ENCODE measurements at places on chromosomes 5 and 9.

- no peak for DNase-seq
These were observed 119.5 kb upstream of the ACOT12 start for GRCh38 chr5:81513473-81513872.

DNA sequence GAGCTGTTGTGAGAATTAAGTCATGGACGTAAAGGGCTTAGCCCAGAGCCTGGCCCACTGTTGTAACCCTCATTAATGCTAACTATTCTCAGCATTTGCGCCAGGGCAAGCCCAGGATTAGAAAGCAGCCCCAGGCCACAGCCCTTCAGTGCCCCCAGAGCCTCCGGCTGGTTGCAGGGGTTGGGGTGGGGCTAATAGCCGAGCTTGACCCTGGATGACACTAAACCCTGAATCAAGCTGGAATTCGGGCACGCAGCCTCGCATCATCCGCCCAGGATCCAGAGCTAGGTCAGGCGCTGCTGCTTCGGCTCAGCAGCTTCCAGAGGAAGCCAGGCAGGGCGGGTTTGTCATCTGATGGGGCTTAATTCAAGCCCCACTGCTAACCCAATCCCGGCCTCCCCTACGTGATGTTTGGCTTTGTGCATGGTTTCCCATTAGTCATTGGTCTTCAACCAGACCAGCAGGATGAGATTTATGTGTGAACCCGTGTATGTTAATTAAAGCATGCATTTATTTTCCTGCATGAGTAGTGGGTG is 1.2 kb upstream of the MEGF9 start:
- DNase-seq = no peak

DNA sequence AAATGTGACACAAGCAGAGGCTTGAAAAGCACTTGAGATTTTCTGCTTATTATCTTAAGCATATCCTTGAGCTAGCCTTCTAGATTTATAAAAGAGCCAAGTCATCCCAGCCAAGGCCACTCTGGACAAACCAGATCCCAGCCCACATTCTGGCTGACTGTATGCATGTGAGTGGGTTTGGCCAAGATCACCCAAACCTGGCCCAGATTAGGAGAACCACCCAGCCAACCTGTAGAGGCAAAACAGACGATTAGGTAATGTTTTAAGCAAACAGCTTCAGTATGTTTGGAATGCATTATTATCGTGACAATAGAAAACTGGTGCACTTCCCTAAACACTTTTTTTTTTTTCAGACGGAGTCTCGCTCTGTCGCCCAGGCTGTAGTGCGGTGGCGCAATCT is 151.9 kb downstream of the SPATA31D1 start:
- DNase-seq = no peak

GRCh38 chr9:6922680-6923079 is 164.9 kb downstream of the KDM4C start:
- DNase-seq = no peak

DNA sequence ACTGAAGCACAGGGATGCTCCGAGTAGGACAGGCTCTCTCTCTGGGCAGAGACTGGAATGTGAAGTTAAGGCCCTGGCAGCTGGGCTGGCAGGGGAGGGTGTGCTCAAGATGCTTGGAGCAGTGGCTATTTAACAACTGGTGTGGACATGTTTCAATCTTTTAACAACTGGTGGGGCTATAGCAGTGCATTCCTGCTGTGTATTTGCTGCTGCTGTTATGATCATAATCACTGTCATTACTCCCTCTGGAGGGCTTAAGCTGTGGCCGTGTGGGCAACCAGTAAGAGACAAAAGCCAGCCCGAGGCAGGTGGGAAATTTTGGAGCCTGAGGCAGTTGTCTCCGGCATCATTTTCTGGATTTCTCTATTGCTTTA is 33.3 kb upstream of the PTGS1 start:
- DNase-seq = no peak

GRCh38 chr9:70290626-70291025 is 31.8 kb downstream of the SMC5 start:
- DNase-seq = no peak

DNA sequence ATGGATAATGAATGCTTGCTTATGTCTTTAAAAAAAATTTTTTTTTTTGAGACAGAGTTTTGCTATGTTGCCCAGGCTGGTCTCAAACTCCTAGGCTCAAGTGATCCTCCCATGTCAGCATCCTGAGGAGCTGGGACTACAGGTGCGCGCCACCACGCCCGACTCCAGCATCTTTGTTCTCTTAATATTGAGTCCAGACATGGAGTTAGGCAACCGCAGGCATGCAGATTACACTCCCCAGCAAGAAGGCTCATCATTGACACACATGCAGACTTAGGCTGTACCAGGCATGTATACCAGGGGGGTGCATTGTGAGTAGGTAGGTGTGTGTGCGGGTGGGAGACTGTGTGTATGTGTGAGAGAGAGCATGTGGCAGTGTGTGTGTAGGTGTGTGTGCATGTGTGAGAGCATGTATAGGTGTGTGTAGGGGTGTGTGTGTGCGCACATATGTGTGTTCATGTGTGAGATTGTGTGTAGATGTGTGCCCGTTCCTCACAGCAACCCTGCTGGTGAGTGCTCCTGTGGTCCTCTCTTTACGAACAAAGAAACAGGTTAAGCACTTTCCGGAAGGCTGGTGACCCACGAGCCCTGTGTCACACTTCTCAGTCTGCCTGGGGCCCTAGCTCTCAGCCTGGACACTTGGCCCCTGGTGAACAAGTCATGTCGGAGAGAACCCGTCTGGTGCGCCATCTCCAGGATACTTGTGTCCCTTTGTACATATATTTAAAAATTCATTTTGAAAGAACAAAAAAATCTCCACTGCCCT is 6.2 kb downstream of the OBP2B start:
- no peak for DNase-seq

- no peak for DNase-seq
These were observed 45.0 kb upstream of the CDKN2B start for GRCh38 chr9:22054076-22054475.

- DNase-seq = no peak
These were observed 90.9 kb upstream of the BOD1 start for GRCh38 chr5:173707392-173707791.

GRCh38 chr5:89246864-89247263 is 363.9 kb upstream of the MEF2C start:
- DNase-seq = no peak

GRCh38 chr5:115624994-115625393 is 842 bp downstream of the TMED7 start:
- no peak for DNase-seq

GRCh38 chr5:177495243-177496060 is 2.0 kb downstream of the PDLIM7 start:
- no peak for DNase-seq

DNA sequence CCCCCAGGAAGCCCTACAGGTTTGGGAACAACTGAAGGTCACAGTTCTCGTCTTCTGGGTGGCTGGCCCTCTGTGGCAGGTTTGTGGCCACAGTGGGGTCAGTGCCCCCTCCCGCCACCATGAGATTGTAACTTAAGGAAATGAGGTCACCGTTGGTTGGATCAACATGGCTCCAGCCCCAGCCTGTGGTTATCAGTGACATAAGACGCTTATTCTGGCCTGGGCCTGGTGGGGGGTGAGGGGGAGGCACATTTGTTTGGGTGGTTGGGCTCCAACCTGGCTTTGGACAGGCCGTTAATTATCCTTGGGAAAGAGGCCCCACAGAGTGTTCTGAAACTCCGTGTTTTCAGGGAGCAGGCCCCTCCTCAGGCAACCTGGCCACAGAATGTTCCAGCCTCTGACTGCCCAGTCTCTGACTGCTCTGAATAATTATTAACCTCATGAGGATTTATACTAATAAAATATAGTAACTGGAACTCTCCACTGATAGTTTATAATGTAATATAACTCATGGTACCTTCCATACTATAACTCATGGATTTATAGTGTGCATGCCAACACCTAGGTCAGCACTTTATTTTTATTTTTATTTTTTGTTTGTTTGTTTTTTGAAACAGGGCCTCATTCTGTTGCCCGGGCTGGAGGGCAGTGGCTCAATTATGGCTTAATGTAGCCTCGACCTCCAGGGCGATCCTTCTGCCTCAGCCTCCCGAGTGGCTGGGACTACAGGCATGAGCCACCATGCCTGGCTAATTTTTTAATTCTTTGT is 58.0 kb upstream of the RPL26L1 start:
- no peak for DNase-seq

DNA sequence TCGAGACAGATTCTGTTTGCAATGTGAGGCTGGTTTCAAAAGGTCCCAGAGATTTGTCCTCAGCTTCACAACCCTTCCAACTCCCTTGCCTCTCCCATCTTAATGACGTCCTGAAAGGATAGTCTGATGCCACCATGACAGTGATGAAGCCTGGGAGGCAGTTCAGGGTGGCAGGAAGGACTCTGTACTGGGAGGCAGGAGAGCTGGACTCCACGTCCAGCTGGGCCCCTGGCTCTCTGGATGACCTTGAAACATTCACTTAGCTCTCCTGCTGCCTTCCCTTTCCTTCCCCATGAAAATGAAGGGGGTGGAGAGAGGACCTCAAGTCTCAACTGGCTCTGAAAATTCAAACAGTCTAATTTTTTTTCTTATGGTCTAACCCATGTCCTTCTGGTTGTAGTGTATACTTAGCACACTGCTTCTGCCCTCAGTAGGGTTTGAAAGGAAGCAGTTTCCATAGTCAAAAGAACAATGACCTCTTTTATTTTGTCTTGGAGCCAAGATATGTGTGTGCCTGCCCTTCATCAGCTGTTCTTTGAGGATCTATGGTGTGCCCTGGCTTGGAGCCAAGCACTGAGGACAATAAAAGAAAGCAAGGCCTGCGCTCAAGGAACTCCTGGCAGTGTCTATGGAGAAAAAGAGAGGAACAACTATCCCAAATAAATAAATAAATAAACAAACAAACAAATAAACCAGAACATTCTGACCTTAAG is 188.3 kb downstream of the GRIA1 start:
- no peak for DNase-seq

DNA sequence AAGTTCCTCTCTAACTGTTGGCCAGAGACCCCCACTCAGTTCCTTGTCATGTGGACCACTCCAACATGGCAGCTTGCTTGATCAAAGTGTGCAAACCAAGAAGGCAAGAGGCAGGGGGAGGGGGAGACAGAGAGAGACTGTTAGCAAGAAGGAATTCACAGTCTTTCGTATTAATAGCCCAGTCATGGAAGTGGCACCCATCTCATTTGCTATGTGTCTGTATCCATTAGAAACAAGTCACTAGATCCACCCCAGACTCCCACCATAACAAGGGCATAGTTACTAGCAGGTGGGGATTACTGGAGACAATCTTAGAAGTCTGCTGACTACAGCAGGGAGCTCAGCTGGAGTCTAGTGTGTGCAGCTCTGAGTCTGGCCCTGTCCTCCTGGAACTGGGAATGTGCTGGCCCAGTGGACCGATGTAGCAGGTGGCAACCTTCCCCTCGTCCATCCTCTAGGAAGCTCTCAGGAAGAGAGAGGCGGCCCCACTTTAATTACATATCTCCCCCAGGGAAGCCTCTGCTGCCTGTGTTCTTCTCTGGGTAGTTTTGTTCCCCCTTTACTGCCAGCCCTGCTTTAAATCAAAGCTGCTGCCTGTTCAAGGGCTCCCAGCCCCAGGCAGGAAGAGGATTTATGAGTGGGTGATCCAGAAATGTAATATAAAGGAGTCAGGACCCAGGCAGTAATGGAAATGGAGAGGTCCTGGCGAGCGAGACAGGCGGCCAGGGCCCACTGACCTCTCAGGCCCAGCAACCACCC is 47.8 kb upstream of the ALDH1B1 start:
- no peak for DNase-seq

- no peak for DNase-seq
These were observed 821.3 kb upstream of the TYRP1 start for GRCh38 chr9:11871852-11872251.

- no peak for DNase-seq
These were observed 239.1 kb downstream of the ENC1 start for GRCh38 chr5:74401281-74401945.

- no peak for DNase-seq
These were observed 34.4 kb upstream of the CDH12 start for GRCh38 chr5:22887566-22887965.

GRCh38 chr5:96006291-96006690 is 44.6 kb upstream of the ELL2 start:
- no peak for DNase-seq

DNA sequence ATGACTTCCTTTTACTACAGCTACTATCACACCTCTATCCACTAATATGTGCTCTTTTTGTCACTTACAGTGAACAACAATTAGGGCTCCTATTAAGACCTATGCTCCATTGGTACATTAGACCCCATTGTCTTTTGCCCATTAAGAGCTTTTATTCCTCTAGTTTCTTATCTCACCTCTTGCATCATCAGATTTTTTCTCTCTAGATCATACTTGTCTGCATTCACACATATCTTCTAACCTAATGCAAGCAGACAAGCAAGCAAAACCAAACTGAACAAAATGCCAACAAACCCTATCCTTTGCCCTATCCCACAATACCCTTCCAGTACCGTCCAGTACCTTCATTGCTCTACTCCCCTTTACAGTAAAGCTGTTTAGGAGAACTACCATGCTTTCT is 10.1 kb upstream of the RBM27 start:
- no peak for DNase-seq
